ENCODE measurements at places on chromosomes 6 and 20.

- DNase-seq = no peak
Observed at GRCh38 chr20:20649945-20650344, 62.5 kb downstream of the RALGAPA2 start.

GRCh38 chr6:33143113-33143770 lies 49.0 kb downstream of the COL11A2 start:
- DNase-seq = peak; percentile 86

DNA sequence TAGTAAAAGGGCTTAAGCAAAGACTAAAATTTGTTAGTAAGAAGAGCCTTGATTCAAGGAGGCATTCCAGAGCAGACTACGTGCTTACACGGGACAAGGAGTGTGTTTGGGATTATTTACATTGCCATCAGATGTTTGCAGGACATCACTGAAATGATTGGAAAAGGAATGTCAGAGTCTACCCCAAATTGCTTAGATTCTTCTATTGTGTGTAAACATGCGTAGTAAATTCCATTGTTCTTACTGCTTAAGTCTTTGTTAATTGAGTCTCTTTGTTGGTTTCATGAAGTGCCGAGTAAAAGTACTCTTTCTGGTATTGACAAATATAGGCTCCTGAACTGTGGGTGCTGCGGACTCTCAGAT lies 60.5 kb downstream of the CD83 start:
- no peak for DNase-seq

DNA sequence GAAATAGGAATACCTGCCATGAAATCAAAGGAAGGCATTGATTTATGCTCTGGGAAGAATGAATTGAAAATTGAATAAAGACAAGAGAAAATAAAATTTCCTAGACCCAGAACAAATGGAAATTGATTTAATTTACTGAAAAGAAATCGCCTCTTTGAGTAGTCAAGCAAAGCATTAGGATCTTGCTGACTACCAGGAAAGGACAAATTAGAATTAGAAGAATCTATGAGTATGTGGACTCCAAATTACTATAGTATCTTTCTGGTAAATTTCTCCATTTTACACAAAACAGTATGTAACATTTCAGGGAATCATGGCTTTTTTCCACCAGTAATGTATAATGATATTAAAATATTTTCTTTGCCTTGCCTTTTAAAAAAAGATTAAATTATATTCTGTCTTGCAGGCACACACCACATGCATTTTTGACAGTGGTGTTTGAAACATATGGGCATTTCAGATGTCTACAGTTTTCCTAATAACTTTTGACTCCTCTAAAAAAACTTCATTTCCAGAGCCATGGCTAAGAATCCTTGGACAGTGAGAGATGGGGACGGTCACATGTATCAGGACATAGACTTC lies 768.7 kb upstream of the NRSN1 start:
- no peak for DNase-seq

DNA sequence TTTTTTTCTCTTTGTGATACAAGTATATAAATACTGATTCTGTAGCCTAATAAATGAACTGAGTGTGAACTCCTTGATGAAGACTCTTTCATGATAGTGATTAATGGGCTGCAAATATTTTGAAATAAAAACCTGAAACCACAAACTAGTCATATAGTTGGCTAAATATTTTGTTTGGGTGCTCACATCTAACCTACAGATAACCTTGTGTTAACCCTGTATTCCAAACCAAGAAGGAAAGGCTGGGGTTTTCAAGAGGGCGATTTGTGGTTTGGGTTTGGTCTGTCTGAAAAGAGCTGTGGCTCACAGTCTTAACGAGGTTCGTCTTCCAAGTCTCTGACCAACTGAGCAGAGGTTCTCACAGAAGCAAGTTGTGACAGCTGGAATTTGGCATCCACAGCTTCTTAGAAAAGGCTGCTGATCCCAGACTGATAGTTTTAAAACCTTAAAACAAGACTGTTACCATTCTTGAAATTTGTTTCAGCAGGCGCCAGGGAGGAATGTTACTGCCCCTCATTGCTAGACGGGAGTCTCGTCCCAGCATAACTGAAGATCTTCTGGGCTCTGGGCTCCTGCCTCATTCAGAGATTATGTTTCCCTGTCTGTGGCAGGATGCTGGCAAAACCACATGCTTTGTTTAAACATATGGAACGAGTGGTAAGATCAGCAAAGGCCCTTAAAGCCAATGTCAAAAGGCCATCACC lies 736.4 kb upstream of the MARCKS start:
- peak; percentile 14 for DNase-seq

DNA sequence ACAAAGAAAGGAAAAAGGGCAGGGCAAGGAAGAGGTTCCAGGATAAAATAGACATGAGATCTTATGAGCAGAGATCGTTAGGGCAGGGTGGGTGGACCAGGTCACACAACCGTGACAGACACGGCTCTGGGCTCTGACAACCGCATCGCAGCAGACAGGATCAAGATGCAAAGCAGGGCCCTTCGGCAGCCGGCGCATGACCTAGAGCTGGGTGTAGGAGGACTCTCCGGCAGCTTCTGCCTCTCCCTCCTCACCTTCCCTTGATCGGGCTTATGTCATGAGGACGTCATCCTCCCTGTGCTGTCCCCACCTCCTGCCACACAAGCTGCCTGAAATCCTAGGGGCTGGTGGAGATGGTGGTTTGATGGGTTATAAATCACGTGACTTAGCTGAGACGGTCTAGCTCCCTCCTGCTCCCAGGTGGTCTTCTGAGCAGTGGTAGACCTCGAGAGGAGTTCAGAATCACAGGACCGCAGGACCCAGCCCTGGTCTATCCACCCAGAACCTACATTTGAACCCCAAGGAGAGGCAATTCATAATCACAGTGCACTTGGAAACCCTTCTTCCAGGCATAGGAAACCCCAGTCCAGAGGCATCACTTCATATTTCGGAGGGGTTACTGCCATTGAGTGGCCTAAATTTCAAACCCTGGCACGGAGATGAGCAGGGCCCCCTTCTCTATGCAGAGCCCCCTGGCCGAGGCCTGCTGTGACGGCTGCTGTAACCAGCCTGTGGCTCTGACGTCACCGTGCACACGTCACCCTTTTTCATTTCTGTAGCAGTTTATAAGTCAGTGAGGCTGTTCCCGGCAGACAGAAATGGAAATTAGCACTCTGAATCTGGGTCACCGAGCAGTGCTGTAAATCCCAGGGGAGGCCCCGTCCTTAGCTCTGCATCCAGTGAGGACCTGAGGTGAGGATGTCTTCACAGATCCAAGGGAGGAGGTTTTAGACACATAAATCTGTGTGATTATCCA lies 8.7 kb upstream of the CCR6 start:
- no peak for DNase-seq

- no peak for DNase-seq
Observed at GRCh38 chr6:1611322-1611571, 1.5 kb downstream of the FOXC1 start.

Data from CD14-positive monocyte (primary cell).